ENCODE measurements at places on chromosomes 2 and 18.

DNA sequence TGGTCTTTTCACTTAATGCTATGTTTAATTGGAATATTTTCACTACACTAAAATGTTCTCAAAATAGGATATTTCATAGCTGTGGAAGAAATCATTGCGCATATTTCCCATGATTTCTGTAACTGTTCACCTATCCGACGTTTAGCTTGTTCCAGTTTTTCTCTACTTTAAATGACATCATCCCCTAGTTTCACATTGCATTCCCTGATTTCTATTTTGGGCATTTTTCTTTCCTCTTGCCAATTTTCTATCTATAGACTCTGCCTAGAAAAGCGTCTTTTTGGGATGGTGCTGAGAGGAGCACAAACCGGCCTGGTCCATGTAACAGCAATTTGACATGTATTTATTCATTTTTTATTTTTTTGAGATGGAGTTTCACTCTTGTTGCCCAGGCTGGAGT, 163.4 kb downstream of the SH3RF3 start:
- no peak for DNase-seq

- DNase-seq = no peak
Observed at GRCh38 chr2:41913311-41913710, 134.5 kb upstream of the PKDCC start.

DNA sequence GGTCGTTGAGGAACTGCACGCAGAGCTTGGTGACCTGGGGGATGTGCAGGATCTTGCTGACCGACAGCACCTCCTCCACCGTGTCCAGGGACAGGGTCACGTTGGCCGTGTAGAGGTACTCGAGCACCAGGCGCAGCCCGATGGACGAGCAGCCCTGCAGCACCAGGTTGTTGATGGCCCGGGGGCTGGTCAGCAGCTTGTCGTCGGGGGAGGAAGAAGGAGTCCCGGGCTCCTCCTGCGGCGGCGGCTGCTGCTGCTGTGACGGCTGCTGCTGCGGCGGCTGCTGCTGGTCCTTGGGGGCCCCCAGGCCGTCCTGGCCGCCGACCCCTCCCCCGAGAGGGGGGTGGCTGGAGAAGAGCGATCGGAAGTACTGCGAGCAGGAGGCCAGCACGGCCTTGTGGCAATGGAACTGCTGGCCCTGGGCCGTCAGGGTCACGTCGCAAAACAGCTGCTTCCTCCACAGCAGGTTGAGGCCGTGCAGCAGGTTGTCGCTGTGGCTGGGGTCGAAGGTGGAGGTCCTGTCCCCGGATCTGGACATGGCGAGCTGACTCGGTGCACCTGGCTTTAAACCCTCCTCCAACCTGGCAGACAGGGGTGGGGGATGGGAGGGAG, 2.7 kb downstream of the KLHL14 start:
- peak; percentile 55 for DNase-seq

GRCh38 chr2:239856620-239857285, 168.4 kb downstream of the NDUFA10 start:
- no peak for DNase-seq

- no peak for DNase-seq
Observed at GRCh38 chr2:165618806-165619205, 149.3 kb downstream of the CSRNP3 start.

DNA sequence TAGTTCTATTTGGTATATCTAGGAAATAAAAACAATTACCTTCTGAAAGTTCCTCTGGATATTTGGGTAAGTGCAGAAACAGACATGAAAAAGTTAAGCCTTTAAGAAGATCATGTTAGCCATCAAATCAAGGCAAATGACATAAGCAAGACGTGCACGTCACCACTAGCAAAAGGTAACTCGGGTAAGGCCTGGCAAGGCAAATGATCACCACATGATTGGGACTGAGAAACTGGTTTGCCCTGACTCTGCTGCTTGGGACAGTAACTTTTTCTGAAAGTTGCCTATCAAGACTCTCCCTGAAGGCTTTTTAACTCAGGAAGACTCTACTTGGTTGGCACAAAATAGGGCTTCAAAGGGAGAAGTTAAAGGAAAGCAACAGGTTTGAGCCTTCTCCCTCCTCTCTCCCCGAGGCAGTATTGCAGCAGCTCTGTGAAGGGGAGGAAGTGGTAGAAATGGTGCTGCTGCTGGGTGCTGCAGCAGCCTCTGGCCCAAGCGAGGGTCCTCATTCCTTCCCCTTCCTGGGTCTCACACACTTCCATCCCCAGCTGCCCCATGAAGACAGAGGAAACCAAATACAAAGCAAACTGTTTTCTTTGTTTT, 17.1 kb upstream of the TMEM237 start:
- DNase-seq = no peak

- no peak for DNase-seq
Observed at GRCh38 chr2:202723746-202724145, 89.0 kb downstream of the FAM117B start.

DNA sequence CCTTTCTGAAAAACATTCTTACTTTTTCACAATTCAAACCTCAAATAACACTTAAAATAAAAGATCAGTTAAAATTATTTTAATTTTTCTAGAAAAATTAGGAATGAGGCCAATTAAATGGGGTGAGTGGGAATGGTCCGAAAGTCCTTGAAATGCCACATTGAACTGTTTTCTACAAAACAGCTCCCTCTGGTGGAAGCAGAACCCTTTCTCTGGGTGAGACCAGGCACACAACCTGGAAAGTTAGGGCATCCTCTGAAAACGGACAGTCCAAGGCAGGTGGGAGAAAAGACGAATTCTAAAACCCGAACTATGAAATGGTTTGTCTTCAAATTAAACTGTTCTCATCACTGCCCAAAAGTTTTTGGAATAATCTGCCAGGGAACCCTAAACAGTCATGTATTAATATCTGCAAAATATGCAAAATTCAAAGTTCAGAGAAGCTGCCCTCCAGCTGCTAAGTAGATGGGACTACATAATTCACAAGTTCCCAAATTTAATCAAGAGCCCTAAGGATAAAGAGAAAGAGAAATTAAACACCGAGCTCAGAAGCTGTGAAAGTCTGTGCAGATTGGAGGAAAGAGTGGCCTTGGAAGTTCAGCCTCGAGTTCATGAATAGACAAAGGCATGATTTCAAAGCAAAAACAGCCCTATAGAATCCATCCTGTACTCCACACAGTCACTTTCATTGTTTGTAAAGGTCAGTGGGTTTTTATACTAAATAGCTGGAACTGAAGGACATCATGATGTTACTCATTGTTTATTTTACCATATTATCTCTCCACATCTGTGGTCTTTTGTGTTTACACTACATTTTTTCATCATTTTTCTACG, 108.3 kb downstream of the PIEZO2 start:
- DNase-seq = peak; percentile 68

DNA sequence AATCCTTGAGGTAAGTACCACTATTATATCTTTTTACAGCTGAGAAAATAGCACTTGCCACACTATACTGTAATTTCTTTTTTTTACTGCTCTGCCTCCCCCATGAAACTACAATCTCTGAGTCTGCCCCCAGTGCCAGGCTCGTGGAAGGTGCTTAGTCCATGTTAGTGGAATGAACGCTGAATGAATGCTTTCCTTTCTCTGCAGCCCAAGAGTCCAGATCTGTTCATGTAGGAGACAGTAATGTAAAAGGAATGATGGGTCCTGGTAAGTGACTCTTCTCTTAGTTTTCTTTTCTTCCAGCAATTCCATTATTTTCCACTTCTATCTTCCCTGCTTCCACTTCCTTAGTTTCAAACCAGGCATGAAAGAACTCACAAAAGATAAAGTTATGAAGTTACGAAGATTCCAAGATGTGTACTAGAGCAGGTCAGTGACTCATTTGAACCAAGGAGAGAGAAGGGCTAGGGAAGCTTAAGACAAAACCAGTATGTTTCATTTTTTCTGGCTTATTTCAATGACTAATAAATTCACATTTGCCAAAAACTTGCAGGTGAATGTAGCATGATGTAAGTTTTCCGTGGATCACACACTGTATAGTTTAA, 46.0 kb downstream of the ARHGEF33 start:
- peak; percentile 62 for DNase-seq

DNA sequence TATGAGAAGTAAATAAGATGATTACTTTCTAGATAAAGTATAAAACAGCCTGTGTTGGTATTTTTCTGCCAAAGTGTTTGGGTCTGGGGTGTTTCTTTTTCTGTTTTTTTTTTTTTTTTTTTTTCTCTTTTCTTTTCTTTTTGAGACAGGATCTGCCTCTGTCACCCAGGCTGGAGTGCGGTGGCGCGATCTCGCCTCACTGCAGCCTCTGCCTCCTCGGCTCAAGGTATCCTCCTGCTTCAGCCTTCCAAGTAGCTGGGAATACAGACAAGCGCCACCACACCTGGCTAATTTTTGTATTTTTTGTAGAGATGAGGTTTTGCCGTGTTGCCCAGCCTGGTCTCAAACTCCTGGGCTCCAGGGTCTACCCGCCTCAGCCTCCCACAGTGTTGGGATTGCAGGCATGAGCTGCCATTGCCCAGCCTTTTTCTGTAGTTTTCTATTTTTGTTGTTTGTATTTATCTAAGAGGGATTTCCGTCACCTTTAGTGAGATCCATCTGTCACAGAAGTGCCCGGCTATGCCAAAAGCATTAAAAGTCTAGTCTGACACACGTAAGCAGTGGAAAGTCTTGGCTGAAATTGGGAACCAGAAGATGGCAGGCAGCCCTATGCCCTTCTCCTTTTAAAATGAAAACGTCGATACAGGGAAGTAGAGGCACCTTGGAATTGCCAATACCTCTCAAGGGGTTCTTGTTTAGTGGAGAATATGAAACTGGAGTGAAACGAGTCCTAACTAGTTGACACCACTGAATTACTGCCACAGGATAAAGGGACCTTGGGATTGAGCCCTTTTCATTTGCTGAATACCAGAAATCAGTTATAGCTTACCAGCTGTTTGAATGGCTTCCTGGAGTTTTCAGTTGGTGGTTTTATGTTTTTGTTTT, 14.0 kb downstream of the UGP2 start:
- no peak for DNase-seq

DNA sequence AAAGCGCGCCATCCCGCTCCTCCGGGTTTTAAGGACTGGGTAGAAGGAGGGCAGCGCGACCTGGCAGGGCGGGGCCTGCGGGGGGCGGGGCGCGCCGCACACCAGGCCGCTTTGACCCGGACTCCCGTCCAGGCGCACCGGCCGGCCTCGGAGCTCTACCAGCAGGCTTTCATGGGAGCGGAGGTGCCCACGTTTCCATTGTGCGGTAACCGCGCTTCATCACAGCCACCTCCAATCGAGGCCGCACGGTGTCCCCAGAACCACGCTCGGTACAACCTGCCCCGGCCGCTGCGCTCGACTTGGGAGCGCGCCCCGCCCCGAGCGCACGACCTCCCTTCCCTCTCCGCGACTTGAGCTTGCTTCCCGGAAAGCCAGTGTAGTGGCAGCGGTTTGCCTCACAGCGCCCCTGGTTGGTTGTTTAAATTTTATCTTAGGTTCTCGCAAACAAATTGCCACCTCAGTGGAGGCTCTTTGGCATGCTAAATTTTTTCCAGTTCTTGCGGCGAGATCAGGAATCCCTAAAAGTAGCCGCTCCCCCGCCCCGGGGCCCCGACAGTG, 280 bp upstream of the CYP1B1 start:
- DNase-seq = peak; percentile 91

GRCh38 chr2:101843048-101843447, 145.5 kb downstream of the MAP4K4 start:
- DNase-seq = no peak

DNA sequence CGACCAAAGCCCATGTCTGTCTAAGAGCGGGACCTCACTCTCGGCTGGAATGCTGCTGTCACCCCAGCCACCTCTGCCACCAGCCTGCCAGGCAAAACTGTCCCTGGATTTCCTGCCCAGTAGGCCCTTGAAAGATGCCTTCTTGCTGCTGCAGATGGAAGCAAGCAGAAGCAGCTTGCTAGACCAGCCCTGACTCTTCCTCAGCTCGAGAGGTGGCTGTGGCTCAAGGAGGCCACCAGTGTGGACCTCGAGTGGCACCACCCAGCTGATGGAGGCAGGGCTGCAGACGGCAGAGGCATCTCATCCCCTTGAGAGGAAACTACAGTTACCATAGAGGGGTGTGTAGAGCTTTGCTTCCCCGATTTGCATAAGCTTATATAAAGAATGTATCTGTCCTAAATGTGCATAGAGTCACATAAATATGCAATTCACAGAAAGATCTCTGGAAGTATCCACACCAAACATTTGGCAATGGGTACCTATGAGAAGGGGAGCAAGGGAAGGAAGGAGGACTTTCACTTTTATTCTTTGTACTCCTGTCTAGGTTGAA, 20.6 kb downstream of the ADCY3 start:
- DNase-seq = no peak

DNA sequence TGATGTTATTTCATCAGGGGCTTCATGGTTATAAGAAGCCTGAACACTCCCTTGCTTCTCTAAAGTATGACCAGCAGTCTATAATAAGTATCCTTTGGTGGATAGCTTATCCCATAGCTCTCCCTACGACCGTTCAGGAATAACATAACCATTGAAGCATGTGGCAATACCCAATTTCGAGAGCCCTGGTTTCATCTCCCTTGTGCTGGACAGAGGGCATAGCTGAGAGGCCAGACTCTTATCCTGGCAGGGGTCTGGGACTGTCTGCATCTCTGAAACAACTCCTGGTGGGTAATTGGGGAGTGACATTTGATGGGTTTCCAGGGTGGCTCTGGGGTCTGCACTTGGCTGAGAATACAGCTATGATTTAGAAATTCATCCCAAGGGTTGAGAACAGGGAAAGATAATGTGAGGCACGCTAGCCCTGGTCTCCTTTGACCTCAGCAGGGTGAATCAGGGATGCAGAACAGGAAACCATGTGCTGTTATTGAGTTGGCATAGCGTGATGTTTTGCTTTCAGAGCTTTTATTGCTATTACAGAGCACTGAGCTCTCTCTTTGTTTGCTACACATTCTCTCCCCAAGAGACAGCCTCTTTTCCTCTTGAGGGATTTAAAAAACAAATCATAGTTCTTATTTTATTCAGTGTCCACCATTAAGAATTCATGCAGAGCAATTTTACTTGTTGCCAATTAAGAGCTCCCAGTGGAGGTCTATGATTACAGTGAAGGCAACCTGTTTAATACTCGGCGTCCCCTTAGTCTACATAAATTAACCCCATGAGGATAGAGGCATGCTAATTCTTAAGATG, 274.5 kb downstream of the NCKAP5 start:
- DNase-seq = no peak

- no peak for DNase-seq
Observed at GRCh38 chr2:32484937-32485336, 128.1 kb downstream of the BIRC6 start.

- DNase-seq = no peak
Observed at GRCh38 chr2:25897506-25897905, 19.2 kb upstream of the ASXL2 start.

- peak; percentile 32 for DNase-seq
Observed at GRCh38 chr18:78727057-78727739, 252.4 kb upstream of the SALL3 start.

DNA sequence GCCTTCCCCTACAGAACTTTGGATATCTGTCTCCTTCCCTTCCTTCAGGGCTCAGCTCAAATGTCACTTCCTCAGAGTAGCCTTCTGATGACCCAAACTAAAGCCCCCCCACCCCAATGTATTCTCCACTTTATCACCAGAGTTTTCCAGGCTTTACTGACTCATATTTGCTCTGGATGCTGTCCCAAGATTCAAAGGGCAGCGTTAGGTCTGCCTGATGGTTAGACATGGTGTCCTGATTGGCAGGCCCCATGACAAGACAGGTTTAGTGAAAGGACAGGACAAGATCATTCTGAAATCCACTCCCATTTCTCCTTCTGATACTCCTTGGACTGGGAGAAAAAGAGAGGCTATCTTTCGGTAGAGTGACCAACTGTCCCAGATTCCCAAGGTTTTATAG, 22.6 kb upstream of the RPIA start:
- DNase-seq = no peak

Data from islet precursor cell (in vitro differentiated cells).